ENCODE measurements at places on chromosomes 1 and 21.

GRCh38 chr1:200619894-200620272, 668 bp downstream of the KIF14 start:
- no peak for DNase-seq

DNA sequence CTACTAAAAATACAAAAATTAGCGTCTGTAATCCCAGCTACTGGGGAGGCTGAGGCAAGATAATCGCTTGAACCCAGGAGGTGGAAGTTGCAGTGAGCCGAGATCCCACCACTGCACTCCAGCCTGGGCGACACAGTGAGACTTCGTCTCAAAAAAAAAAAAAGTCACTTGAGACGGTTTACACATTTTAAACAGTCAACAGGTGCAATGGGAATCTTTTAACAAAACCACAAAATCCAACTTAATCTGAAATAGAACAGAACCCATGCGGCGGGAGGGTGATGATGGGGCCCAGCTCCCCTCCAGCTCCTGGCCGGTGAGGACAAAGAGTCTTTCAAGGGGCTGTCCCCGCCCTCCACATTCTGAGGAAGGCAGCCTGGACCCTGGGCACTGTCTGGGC, 48.3 kb downstream of the TP73 start:
- DNase-seq = no peak

GRCh38 chr1:203629507-203630082, 3.0 kb downstream of the ATP2B4 start:
- no peak for DNase-seq

GRCh38 chr1:6360117-6360496, 33.5 kb downstream of the ACOT7 start:
- DNase-seq = no peak

DNA sequence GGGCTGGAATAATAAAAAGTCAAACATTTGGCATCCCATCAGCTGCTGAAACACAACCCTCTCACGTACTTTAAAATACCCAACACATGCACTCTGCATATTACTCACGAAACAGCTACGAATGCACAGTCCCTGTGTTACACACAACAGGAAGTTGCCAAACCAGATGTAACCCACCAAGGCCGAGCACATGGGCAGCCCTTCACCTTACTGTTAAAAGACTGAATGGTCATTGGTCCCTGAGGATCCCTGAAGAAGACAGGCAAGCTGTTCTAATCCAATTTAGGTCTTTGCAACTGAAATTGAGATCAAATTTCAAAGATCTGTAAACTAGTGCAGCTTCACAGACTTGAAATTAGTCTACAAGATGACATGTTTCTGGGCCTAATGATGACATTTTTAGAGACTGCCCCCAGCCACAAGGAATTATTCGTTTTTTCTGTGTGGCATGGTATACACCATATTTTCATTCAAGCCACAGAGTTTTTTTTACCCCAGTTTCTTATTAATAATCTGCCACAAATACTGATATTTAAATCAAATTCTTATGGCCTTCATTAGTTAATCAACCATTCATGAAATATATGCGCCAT, 25.6 kb upstream of the IER5 start:
- DNase-seq = no peak

GRCh38 chr21:23811805-23812204, 1795.5 kb downstream of the MRPL39 start:
- DNase-seq = no peak

- no peak for DNase-seq
These were observed 2.5 kb upstream of the ATF6 start for GRCh38 chr1:161763522-161764098.

DNA sequence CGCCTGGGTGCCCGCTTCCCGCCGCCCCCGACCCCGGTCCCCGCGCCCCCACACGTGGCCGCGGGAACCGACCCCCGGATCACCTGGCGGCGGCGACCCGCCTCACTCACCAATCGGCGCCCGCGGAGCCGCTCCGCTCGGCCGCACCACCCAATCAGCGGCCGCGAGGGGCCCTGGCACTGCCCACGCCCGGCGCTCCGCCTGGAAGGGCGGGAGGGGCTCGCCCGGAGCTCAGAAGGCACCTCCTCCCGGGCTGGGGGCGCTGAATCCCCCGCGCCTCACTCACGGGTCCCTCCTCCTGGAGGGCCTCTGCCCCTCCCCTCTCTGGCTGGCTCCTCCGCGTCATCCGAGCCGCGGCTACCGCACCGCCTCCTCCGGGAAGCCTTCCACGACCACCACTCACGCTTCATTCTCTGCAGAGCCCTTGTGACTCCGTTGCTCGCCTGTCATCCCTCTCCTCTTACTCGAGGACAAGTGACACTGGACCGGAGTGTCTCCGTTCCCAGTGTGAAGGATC, 374 bp downstream of the SH2D5 start:
- DNase-seq = no peak

GRCh38 chr21:42841156-42841915, 38.0 kb downstream of the WDR4 start:
- DNase-seq = no peak

DNA sequence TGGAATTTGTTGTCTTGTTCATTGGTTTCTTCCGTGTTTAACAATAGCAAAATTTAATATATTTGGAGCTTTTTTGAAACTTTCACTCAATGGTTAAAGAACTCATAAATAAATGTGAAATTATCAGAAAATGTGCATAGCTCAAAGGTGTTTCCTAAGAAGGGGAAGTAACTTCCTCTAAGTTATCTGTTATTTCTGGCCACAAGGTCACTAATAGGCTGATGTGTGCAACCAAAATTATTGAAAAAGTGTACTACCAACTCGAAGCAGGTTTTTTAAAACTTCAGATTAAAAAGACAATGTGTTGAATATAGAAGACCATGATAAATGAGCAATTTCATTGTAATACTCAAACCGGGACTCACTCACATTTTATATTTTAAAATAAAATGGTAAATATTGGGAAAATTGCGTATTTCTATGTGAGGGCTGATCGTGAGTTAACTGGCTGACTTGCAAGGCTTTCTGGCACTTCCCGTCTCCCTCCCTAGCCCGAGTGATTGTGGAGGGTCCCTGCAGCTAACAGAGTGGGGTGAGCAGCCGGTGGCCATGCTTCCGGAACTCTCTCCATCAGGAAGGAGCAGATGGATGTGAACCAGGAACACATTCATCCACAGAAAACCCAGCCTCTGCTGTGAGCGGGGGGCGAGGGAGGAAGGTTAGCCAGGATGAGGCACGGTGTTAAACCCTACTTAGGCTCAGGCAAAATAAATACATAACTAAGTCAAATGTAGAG, 96.9 kb downstream of the ERG start:
- DNase-seq = no peak

- DNase-seq = no peak
These were observed 7.4 kb downstream of the NR5A2 start for GRCh38 chr1:200034761-200035396.
